Tibial artery (tissue), 4 donors: ENCODE measurements at places on chromosomes 2 and 18.

- no peak for DNase-seq
Observed at GRCh38 chr2:58939388-58939787, 698.3 kb upstream of the FANCL start.

DNA sequence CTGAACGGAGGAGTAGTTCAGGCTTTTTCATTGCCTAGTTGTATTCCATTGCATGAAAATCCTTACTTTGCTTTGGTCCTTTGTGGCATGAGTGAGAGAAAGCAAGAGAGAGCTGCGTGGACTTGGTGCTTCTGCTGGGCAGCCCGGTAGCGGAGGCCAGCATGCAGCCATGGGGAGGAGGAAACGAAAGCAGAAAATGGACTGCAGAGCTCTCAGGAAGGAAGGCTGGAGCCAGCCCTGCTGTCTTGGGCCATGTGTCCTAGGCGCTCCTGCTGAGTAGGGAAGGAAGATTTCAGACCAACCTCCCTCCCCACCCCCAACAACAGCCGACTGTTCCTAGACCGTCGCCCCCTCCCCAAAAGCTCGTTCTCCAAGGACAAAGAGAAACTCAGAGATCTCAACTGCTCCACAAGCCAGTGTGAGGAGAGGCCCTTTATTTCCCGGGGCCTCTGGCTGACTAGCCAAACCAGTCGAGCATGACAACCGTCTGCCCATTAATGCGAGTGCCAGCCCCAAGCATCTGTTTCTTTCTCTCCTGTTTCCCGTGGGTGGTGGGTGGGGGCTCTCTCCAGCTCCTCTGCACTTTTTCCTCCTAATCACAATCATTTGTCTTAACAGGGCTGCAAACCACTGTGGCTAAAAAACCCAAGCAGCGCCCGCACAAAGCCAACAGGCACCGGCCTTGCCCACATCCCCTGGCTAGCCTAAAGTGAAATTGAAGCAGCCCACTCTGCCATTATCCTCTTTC lies 66.8 kb upstream of the FZD7 start:
- DNase-seq, result no peak

GRCh38 chr2:71667256-71668182 lies 214.2 kb downstream of the DYSF start:
- no peak for DNase-seq

- no peak for DNase-seq
Observed at GRCh38 chr2:187614756-187615155, 60.5 kb upstream of the TFPI start.

DNA sequence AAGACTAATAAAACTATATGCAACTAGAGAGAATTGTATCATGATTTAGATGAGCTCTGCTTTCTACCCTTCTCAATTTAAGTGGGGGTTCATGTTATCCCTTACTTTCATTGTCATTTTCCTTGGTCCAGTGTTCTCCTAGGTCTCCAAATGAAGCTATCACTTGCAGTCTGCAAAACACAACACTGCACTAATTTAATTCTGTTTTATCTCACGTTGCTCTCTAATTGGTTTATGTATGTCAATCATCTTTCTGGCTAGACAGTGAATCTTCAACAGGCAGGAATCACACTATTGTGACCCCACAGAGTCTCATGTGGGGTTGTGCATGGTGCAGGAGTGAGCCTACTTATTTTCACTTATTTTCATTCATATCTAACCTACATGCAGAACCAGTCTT lies 348.3 kb upstream of the SYT4 start:
- DNase-seq, result no peak

DNA sequence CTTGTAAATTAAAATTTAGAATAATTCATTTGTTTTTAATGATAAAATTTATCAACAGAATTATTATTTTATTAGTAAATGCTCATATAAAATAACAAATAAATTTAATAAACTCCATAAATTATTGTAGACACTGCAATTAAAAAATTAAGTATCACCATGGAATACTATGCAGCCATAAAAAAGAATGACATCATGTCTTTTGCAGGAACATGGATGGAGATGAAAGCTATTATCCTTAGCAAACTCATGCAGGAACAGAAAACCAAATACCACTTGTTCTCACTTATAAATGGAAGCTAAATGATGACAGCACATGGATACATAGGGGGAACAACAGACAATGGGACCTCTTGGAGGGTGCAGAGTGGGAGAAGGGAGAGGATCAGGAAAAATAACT lies 29.7 kb upstream of the DSG3 start:
- DNase-seq, result no peak
